ENCODE measurements at places on chromosomes 11 and 22.

DNA sequence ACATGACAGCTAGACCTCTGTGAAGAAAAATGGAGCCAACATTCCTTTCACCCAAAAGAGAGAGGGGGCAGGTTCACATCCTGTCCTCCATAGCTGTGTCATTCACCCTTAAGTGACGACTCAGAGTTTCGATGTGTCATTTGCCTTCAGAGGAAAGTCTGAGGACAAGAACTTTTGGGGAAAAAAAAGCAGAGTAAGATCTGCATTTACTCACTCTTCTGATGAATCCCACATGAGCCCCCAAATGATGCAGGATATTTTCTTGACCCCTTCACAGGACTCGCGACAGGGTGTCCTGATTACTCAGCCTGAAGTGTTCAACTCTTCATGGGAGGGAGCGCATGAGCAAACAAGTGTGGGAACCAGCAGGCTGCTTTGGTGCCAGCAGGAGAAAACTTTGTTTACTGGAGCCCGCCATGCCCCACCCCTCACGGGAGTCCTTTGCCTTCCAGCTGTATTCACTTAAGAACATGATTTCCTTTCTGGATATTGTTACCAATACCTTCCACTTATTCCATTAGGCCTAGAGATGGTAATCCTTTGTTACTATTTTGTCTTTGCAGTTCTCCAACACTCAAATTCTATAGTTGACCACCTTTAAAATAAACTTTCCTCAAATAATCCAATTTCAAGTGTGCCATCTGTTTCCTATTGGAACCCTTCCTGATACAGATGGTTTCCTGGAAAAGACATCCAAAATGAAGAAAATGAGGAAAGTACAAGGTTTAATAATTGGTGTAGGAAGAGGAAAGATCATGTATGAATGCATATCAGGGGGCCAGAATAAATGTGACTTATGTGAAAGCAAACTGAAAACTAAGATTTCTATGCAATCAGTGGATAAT, 729.8 kb downstream of the FAM181B start:
- no peak for DNase-seq

DNA sequence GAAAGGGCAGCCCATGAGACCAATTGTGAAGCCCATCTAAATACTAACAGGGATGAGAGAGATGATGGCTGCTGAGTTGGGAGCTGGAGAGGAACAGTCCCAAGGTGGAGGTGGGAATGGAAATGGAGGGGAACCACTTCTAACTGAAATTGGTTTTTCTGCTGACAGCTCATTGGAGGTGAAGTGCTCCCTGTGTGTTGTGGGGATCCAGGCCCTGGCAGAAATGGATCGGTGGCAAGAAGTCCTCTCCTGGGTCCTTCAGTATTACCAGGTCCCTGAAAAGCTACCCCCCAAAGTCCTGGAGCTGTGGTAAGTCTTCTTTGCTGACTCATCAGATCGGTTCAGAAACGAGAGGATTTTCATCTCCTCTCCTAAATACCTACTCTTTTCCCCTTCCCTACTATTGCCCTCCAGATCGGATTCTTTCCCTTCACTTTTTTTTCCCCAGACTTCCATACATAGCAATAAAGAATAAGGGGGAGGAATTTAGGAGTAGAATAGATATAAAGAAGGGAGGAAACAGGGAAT, 2.0 kb downstream of the PEX26 start:
- DNase-seq = no peak

- no peak for DNase-seq
Observed at GRCh38 chr22:24954856-24955255, 2.3 kb downstream of the KIAA1671 start.

DNA sequence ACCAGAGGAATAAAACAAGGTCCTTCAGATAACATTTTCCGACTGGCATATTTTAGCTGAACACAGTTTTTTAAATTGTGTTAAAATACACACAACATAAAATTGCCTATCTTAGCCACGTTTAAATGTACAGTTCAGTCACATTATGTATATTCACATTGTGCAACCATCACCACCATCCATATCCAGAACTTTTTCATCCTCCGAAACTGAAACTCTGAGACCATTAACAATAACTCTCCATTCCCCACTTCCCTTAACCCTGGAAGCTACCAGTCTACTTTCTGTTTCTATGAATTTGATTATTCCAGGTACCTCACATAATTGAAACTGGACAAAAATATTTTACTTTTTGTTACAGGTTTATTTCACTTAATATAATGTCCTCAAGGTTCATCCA, 213.3 kb downstream of the ETS1 start:
- no peak for DNase-seq

GRCh38 chr11:82864268-82864667, 36.0 kb downstream of the PRCP start:
- DNase-seq = peak; percentile 0

- DNase-seq = no peak
Observed at GRCh38 chr11:90594658-90595057, 371.8 kb upstream of the CHORDC1 start.

DNA sequence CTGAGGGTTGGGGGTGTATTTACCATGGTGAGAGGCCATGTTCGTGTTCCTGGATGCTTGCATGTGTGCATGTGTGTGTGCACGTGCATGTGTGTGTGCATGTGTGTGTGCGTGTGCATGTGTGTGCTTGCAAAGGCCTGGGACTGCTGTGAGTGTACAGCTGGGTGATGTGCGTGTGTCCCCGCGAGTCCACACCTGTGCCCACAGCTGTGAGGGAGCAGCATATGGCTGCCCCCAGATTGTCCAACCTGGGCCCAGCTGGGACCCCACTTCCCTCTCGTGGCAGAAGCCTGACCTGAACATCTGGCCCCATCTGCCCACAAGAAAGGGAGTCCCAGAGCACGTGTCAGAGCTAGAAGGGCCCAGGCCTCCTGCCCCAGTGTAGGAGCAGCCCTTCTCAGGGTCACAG, 8.4 kb upstream of the CD248 start:
- DNase-seq = no peak

GRCh38 chr22:40276996-40277823, 69.1 kb upstream of the ADSL start:
- no peak for DNase-seq

- DNase-seq = no peak
Observed at GRCh38 chr11:60871378-60872061, 4.2 kb downstream of the ZP1 start.

- no peak for DNase-seq
Observed at GRCh38 chr11:8360086-8360828, 96.6 kb upstream of the LMO1 start.
